ENCODE measurements at places on chromosomes 7 and 10.

DNA sequence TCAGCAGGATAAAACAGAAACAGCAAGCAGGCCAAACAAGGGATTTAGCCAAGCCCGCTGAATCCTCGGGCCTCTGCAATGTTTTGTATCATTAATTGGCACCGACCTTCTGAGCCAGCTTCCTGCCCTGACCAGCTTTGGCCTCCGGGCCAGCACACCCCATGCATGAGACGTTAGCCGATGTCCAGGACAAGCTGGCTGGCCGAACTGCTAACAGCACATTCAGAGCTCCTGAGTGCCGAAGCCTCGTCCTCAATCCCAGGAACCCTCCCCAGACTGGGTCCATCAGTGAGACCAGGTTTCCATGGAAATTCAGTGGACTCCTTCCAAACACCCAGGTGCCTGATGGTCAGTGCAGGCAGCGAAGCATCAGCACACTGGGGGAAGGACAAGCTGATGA lies 134.3 kb upstream of the PFKP start:
- no peak for DNase-seq

DNA sequence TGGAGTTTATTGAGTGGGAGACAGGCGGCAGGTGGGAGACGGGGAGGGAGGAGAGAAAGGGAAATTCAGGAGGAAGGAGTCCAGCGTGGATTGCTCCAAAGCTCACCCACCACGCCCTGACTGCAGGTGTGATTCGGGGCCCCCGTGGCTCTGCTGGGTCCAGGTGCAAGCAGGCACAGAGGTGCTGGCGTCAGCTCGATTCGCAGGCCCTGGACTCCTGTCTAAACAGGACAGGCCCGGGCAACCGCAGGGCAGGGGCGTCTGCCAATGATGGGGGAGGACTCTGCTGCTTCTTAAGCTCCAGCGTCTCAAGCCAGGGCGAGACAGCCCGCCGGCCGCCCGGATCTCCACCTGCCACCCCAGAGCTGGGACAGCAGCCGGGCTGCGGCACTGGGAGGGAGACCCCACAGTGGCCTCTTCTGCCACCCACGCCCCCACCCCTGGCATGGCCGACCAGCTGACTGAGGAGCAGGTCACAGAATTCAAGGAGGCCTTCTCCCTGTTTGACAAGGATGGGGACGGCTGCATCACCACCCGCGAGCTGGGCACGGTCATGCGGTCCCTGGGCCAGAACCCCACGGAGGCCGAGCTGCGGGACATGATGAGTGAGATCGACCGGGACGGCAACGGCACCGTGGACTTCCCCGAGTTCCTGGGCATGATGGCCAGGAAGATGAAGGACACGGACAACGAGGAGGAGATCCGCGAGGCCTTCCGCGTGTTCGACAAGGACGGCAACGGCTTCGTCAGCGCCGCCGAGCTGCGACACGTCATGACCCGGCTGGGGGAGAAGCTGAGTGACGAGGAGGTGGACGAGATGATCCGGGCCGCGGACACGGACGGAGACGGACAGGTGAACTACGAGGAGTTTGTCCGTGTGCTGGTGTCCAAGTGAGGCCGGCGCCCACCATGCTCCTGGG lies at the start of gene CALML3:
CALML3 (plus strand) TSS at position 321 of the 920 bp plus-strand sequence; CDS start at position 446, 125 bp downstream.
- DNase-seq = no peak

GRCh38 chr10:125137601-125138438 lies 22.5 kb downstream of the CTBP2 start:
- DNase-seq = no peak

DNA sequence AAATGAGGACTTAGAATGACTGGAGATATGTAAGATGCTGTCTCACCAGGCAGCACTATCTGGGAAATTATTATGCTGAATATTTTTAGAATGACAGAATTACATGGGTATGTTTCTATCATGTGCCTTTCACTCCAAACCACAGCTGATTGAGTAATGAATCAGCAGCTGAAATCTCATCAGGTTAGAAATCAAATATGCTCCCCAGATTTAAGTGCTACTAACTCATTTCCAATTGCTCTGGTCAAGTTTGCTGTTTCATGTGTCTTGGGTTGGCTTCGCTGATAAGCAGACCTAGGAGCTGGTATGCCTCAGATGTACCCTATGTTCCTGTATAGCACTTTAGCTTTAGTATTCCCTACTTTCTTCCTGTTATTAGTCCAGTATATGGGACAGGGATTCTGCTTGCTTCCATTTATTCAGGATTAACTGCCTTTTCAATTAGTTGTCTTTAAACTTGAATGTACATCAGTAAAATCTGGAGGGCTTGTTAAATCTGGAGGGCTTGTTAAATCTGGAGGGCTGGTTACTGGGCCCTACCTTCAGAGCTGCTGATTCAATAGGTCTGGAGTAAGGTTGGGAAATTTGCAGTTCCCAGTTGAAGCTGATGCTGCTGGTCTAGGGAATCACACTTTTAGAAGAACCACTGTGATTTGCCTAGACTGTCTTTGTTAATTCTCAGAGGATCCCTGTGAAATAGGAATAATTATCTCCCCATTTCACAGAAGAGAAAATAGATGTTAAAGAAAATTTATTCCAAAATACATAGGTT lies 172.9 kb downstream of the DKK1 start:
- peak; percentile 53 for DNase-seq

GRCh38 chr10:3108033-3108432 lies 40.7 kb downstream of the PFKP start:
- no peak for DNase-seq

DNA sequence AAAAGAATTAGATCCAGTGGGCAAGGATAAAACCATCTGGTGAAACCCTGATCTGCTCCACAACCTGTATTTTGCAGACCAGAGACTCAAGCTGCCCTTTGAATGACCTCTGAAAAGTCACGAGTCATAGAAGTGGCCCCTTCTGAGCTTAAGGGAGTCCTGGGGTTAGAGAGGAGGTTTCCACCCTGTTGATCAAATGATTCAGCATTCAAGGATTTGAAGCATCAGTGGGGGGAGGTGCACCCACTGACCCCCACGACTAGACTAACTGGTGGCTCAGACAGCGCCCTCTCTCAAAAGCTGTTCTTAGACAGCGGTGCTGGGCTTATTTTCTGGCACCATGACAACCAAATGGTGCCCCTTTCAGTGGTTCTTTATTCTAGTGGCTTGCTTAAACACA lies 44.3 kb downstream of the PLCE1 start:
- no peak for DNase-seq

- no peak for DNase-seq
Measured at GRCh38 chr10:71719042-71719441, 536 bp downstream of the C10orf105 start.

DNA sequence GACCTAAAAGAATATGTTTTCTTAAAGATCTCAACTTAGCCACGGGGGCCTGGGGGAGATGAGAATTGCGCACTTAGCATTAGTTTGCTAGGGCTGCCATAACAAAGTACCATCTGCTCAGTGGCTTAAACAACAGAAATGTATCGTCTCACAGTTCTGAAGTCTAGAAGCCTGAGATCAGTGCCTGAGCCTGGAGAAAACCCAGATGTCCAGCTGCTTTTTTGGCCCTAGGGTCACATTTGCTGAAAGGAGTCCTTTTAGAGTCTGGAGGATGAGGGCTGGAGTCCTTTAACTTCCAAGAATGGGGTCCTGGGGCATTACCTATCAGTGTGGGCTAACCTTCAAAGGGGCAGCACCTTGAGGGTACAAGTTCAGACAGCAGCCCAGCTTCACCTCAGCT lies 48.2 kb downstream of the SMURF1 start:
- DNase-seq = no peak

DNA sequence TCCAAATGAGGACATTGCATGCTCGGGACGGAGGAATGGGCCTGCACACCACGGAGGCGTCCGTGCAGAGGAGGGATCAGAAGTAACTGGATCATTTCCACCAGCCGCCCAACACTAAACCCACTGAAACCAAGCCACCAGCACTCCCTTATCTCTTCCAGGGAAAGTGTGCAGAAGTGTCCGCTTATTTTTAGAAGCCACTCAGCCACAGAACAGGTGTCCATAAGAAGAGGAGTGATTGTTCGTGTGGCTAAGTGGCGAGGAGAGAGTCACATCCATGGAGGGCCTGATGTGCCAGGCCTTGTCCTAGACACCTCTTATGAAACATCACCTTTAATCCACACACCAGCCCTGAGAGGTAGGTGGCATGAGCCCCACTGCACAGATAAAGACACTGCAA lies 407.9 kb upstream of the NPVF start:
- DNase-seq = no peak

- no peak for DNase-seq
Measured at GRCh38 chr10:72841487-72841886, 52.1 kb upstream of the OIT3 start.

- no peak for DNase-seq
Measured at GRCh38 chr10:109386921-109387320, 536.4 kb downstream of the XPNPEP1 start.

- no peak for DNase-seq
Measured at GRCh38 chr7:55363386-55364170, 1.6 kb upstream of the LANCL2 start.

- no peak for DNase-seq
Measured at GRCh38 chr10:78483641-78484040, 450.0 kb downstream of the RPS24 start.

GRCh38 chr7:130921391-130922180 lies 187.6 kb upstream of the KLF14 start:
- DNase-seq = no peak

- no peak for DNase-seq
Measured at GRCh38 chr10:16314259-16314658, 122.6 kb upstream of the PTER start.

GRCh38 chr10:4214908-4215307 lies 429.9 kb upstream of the KLF6 start:
- DNase-seq = no peak

DNA sequence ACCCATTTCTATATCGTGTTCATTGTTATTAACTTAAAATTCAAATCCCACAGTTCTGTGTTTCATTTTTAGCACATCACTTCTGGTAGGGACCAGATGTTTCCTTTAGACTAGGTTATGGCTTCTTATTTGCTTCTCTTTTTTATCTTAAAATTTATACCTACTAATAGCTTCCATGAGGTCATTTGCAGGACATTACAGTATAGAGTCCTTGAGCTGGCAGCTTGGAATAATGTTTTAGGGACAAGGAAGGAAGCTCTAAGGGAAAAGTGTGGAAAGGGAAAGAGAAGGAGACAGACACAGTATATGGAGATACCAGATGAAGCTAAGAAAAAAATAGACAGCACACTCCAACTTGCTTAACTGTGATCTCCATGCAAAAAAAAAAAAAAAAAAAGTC lies 48.8 kb upstream of the CD36 start:
- no peak for DNase-seq

DNA sequence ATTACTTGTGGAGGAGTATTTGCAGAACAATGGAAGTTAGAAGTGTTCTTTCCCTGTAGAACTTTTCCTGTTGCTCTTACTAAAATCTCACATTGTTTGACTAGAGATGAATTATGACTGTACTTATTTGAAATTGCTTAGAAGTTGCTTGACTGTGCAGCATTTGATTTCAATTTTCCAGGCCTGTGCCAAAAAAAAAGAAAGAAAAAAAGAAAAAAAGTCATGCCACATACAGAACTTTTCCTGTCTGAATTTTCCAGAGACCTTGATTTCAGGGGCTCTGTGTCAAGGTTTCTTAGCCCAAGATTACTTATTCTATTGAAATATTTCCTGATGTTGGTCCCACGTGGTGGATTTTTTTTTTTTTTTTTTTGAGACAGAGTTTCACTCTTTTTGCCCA lies 3.5 kb upstream of the FAM171A1 start:
- DNase-seq = no peak

- DNase-seq = no peak
Measured at GRCh38 chr7:1087952-1088920, at the start of gene GPER1. Gene GPER1 (plus strand): TSS chr7:1088113. CDS start chr7:1091729, 3,616 bp downstream.

DNA sequence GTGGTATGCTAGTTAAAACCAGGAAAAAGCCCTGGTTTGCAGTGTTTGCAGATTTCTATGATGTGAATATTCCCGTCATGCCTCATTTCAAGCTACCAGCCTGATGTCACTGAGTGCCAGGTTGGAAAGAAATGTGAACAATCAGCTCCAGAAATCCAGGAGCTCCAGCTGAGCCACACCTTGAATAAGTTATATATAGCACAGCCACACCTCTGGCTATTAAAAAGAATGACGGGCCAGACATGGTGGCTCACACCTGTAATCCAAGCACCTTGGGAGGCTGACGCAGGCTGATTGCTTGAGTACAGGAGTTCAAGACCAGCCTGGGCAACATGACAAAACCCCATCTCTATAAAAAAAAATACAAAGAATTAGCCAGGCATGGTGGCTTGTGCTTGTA lies 18.7 kb upstream of the SLF2 start:
- no peak for DNase-seq

GRCh38 chr10:77308084-77308732 lies 329.4 kb downstream of the KCNMA1 start:
- DNase-seq = no peak

DNA sequence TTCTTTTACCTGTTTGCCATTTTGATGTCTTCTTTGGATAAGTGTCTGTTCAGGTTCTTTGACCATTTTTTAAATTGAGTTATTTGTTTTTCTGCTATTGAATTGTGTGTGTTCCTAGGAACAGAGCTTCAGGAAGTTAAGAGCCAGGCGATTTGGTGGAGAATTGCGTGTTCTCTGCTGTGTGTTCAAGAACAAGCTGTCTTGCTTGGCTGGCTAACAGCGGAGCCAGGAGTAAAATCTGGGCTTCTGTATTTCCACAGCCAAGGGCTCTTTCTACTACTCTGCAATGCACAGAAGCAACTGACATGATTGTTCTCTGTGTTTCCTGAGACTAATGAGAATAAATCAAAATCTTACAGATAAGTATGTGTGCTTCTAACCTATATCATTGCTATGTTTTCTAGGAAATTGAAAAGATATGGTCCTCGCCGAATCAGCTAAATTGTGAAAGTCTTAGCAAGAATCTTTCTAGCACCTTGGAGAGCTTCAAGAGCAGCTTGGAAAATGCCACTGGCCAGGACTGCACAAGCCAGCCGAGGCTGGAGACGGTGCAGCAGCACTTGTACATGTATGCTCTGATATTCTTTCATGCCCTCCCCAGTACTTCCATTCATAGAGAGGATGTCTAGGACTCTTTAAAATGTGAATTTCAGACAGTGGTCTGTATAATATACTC lies 124.2 kb downstream of the ABCA13 start:
- no peak for DNase-seq

DNA sequence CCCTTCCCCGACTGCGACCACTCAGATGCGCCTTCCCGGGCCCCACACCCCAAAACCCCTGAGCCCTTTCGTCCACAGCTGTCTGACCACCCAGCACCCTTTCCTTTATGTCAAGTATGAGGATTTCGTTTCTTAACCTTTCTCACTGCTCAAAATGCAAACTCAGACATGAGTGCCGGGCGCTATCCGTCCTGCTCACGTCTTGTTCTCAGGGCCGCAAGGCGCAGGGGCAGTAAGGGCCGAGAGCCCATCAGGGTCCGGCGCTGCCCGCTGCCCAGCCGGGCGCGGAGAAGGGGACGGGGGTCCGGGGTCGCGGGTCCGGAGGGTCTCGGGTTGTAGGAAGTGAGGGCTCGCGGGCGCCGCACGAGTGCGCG lies 670 bp upstream of the RBM33 start:
- no peak for DNase-seq

- no peak for DNase-seq
Measured at GRCh38 chr7:27686315-27686714, 23.6 kb upstream of the HIBADH start.

DNA sequence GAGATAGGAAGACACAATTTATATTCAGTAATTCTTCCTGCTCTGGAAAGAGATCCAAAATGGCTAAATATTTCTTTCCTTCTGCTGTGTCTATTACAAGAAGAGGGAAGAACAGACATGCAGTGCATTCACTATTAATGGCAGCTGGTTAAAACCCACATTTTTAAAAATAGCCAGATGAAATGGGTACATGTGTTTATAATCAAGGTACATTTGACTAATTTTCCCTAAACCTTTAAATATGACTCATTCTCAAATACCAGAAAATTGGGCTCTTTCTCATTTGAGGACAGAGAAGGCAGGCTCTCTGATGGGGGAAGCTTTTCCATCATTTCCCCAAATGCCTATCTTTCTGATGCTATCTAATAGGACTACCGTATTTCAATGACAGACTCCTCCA lies 215.7 kb upstream of the HABP2 start:
- no peak for DNase-seq
